ENCODE measurements at places on chromosomes 5 and 9.
A peak's percentile ranks its signal among the peaks of the same experiment; 100 is the strongest.

DNA sequence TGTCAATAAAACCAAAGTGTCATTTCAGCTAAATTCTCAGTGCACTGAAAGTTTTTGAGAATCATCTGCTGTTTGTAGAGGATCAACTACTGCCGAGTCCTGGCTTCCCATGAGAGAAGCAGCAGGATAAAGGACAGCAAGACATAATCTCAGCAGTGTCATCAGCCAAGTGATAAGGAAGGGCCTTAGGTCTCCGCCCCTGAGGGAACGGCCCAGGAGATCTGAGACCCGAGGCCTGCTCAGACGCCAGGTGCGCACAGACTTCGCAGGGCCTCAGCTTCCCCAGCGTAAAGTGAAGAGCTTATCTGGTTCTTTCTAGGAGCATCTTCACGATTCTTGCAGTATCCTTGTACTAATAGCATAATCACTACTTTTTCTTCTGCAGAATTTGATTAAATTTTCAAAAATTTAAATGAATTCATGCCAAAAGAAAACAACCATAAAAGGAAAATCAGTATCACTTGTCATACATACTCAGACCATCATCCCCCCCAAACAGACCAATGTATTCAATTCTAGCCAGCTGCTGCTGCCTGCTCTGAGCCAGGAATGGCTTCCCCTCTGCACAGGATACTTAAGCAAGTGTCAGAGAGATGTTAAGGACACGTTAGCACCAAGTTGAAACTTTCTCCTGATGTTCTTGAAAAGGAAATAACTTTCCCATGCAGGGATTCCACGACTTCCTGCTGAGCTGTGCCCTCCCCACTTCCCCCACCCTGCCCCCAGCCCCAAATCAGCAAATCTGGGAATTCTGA, 2.2 kb downstream of the GFPT2 start:
- peaks cover 2% of the 10 kb centered on the region for H3K36me3 ChIP-seq
- H3K4me3 ChIP-seq, result no peak overlapping the region
- H3K27ac ChIP-seq, result no peak overlapping the region

DNA sequence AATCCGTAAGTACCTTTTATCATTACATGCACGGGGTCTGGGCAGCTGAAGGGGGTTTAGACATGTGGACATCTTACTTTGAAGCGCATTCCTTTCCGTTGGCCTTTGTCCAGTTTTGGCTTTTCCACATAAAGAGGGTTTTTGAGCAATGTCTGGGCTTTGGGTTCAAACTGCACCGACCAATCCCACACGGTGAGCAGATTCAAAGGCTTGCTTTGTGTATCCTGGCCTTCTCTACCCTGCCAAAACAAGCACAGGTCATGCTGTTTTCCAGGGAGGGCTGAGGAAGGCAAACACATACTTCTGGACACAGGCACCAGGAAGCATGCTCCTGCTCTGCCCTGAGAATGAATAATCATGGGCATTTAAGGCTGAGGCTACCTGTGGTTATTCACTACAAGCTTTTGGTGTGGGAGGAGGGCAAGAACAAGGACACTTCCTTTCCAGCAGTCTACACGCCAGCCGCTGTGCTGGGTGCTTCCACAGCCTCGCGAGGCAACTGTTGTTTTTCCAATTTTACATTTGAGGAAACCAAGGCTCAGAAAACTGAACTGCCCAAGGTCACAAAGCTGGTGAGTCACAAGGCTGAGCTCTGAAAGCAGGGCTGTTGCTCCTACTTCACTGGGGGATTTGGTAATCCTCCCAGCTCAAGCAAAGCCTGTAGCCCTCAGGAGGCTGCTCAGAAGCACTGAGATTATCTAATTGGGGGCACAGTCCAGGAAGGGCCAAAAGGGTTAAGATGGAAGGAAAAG, 59.8 kb upstream of the GOLPH3 start:
- DNase-seq, result no peak
- H3K4me3 ChIP-seq, result no peak overlapping the region
- H3K4me1 ChIP-seq, result no peaks in the 10 kb centered on the region
- no peaks in the 10 kb centered on the region for H3K27me3 ChIP-seq

- no peak overlapping the region for H3K27ac ChIP-seq
- H3K4me3 ChIP-seq, result no peak overlapping the region
- no peaks in the 10 kb centered on the region for H3K36me3 ChIP-seq
- no peak for DNase-seq
These were observed 64.5 kb downstream of the CEP120 start for GRCh38 chr5:123358751-123359150.

DNA sequence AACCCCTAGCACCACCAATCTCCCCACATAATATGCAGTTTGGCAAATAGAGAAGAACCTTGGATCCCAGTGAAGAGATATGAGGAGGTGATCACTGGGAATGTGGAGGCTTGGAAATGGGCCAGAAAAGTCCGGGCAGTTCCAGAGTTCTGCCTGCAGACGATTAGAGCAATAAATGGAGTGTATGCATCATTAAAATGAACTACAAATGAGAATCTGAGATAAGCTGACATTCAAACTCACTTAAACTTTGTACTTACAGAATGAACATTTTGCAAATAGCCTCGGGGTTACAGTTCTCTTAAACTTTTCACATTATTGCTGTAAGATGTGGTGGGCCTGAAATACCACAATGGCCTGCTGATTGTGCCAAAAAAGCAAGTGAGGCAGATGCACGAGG, 23.0 kb upstream of the LHFPL2 start:
- no peak for DNase-seq
- H3K27ac ChIP-seq, result no peak overlapping the region
- no peaks in the 10 kb centered on the region for H3K4me1 ChIP-seq
- H3K4me3 ChIP-seq, result no peak overlapping the region
- no peaks in the 10 kb centered on the region for H3K36me3 ChIP-seq
- no peaks in the 10 kb centered on the region for H3K27me3 ChIP-seq

DNA sequence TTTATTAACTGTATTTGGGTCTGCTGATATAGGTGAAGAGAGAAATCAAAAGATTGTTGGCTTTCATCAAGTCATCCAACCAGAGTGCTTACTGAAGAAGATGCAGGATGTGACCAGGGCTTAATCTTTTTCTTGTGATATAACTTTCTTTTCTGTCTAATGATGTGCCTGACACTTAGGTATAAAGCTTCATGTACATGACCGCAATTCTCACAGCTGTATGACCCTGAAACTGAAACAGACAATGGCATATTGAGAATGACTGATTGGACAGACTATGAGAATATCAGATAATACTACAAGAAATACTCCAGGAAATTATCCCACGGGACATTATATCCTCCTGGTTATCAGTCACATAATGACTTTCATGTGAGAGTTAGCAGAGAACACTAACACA, 32.5 kb upstream of the FAM174A start:
- no peak overlapping the region for H3K4me3 ChIP-seq
- no peaks in the 10 kb centered on the region for H3K4me1 ChIP-seq
- H3K27ac ChIP-seq, result no peak overlapping the region
- no peak for DNase-seq
- no peaks in the 10 kb centered on the region for H3K36me3 ChIP-seq

GRCh38 chr9:747567-747966, 93.9 kb upstream of the DMRT1 start:
- no peak overlapping the region for H3K4me3 ChIP-seq
- H3K36me3 ChIP-seq, result no peaks in the 10 kb centered on the region
- H3K4me1 ChIP-seq, result no peaks in the 10 kb centered on the region
- H3K27me3 ChIP-seq, result no peaks in the 10 kb centered on the region
- H3K27ac ChIP-seq, result no peak overlapping the region

DNA sequence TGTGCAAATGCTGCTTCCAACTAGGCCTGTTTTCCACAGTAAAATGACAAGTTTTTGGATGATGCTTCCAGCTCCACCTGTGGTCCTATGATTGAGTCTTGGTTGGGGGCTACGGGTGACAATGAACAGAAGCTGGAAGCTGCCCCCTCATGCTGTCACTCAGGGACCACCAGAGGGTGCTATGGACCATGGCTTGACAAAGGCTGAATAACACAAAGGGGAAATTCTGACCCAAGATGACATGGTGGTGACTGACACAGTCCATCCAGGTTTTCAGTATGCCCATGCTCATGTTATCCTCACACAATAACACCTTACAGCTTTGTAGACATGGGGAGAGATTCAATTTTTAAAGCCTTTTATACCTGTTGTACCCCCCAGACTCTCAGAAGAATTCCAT, 23.9 kb upstream of the SAP30L start:
- peaks cover 2% of the 10 kb centered on the region for H3K4me1 ChIP-seq
- no peak overlapping the region for H3K4me3 ChIP-seq
- no peaks in the 10 kb centered on the region for H3K27me3 ChIP-seq
- H3K36me3 ChIP-seq, result no peaks in the 10 kb centered on the region
- H3K27ac ChIP-seq, result no peak overlapping the region

DNA sequence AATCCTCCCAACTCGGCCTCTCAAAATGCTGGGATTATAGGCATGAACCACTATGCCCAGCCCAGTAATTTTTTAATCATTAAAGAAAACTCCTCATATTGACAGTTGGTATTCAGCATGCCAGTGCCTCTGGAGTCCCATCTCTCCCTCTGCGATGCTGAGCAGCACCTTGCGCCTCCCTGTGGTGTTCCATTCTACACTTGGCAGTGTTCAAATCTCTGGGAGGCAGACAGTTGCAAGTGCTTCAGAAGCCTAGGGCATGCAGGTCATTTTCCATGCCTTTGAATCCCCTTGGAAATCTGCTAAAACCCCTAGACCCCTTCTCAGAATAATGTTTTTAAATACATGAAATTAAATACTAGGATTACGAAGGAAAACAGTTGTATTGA, 41.3 kb downstream of the GARNL3 start:
- H3K27me3 ChIP-seq, result no peaks in the 10 kb centered on the region
- H3K4me1 ChIP-seq, result no peaks in the 10 kb centered on the region
- no peak overlapping the region for H3K27ac ChIP-seq
- H3K36me3 ChIP-seq, result no peaks in the 10 kb centered on the region

- H3K27me3 ChIP-seq, result no peaks in the 10 kb centered on the region
- no peaks in the 10 kb centered on the region for H3K36me3 ChIP-seq
- no peak overlapping the region for H3K27ac ChIP-seq
- DNase-seq, result no peak
- H3K4me1 ChIP-seq, result no peaks in the 10 kb centered on the region
These were observed 103.2 kb downstream of the NSG2 start for GRCh38 chr5:174148721-174149120.

GRCh38 chr9:114754581-114754980, 51.3 kb downstream of the TNFSF15 start:
- no peaks in the 10 kb centered on the region for H3K36me3 ChIP-seq
- no peak for DNase-seq
- no peaks in the 10 kb centered on the region for H3K4me1 ChIP-seq
- H3K27ac ChIP-seq, result no peak overlapping the region
- H3K4me3 ChIP-seq, result no peak overlapping the region

DNA sequence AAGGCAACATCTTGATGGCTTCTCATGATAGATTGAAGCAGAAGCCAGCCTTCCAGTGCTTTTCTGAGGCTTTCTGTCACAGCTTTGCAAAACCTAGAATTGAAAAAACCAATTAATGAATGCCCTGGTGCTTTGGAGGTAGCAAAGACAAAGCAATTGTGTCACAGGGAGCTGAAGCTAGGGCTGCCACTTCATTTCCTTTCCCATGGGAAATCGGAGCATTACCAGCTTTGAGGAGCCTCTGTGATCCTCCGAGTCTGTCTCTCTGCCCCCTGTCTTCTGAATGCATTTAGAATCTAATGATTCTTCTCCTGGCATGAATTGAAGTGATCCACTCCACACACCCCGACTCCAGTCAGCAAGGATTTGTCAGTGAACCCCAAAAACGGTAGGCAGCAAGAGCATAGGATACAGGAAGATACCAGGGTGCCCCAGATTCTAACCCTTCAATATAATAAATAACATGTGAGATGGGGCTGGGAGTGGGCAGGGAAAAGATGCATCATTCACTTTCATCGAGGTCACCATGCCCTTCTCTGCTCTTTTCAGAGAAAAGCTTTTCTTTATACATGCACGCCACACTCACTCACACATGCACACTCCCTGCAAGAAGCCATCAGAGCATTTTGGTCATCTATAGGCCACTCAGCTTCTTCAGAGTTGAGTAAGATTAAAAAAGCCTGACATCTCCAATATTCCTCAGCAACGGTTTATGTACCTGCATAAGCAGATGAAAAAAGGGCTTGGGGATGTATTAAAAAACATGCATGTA, 247.7 kb upstream of the ZNF462 start:
- H3K27ac ChIP-seq, result no peak overlapping the region
- no peaks in the 10 kb centered on the region for H3K27me3 ChIP-seq
- no peaks in the 10 kb centered on the region for H3K4me1 ChIP-seq
- no peak overlapping the region for H3K4me3 ChIP-seq

DNA sequence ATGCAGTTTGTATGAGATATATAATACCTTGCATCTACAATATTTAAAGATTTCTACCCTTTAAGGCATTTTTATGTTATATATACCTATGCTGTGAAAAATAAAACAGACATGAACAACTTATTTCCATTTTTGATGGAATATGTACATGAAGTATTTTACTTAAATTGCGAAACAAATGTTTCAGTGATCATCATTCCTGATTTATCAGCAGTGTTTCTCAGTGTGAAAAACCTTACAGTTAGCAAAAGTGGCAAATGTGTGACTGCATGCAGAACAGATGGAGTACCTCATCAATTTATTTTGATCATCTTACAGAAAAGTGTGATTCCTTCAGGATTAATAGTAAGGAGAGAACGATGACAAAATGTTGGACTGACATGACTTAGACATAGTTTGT, 43.1 kb downstream of the PRR16 start:
- no peak for DNase-seq
- H3K4me1 ChIP-seq, result peaks cover 2% of the 10 kb centered on the region
- no peak overlapping the region for H3K4me3 ChIP-seq
- H3K27ac ChIP-seq, result no peak overlapping the region
- H3K27me3 ChIP-seq, result no peaks in the 10 kb centered on the region

DNA sequence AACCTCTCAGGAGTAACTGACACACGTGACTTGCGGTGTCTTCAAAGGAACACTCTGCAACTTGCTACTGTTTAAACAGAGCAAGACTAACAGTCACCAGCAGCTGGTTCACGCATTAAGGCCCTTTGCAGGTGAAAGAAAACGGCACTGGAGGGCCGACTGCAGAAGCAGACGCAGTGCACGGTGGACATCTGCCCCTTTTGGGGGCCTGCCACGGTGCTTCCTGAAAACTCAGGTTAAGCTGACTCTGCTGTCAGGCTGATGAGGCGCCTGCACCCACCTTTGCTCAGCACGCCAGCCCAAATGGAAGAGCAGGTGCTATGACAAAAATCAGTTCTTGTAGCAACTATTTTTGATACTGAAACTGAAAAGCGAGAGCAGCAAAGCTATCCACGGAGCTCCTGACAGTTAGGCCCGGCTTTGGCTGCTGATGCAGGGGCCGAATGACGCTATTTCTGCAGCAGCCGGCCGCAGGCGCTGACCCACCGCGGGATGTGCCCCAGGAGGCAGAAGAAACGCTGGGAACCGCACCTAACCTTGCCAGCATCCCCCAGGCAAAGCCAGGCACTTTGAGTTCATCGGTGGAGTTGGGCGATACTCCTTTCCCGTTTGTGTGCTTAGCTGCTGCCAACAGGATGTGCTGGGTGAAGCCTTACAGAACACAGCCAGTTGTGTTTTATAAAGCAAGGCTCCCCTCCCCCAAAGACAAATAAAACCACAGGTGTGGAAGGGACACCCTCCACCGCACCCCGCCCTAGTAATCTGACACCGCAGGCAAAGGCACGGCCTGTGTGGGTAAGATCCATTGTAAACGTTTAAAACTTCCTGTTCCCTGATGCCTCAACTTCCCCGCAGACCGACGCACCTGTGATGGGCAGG, 21.1 kb upstream of the TERT start:
- peaks cover 26% of the 10 kb centered on the region for H3K36me3 ChIP-seq
- H3K4me3 ChIP-seq, result no peak overlapping the region
- no peaks in the 10 kb centered on the region for H3K27me3 ChIP-seq
- DNase-seq, result peak; percentile 48
- peaks cover 7% of the 10 kb centered on the region for H3K4me1 ChIP-seq
- H3K27ac ChIP-seq, result no peak overlapping the region
